ENCODE measurements at places on chromosomes 6 and 20. TPM values are rescaled to one million over a fixed set of nuclear protein-coding genes. Genes with fewer than 3 reads are reported as not detected.

Gene ITPR3
- total RNA-seq = 47.3 TPM

Gene MAP1LC3A
- 11.3 TPM for total RNA-seq

Gene SLC22A16
- total RNA-seq = 0.34 TPM

Gene TPBG
- total RNA-seq = 29.6 TPM

Gene CGA
- not detected for total RNA-seq

Gene CBLN4
- not detected for total RNA-seq

Gene PKIB
- 24.6 TPM for total RNA-seq

Gene YWHAB
- total RNA-seq = 216 TPM

Gene LIN28B
- total RNA-seq = 82.0 TPM

Gene CGAS
- total RNA-seq = 6.4 TPM
